ENCODE measurements at places on chromosomes 3 and 15.

GRCh38 chr15:40845036-40845435 lies 1.2 kb downstream of the SPINT1 start:
- DNase-seq, result no peak

- no peak for DNase-seq
Measured at GRCh38 chr3:187913617-187914033, 168.4 kb upstream of the BCL6 start.

DNA sequence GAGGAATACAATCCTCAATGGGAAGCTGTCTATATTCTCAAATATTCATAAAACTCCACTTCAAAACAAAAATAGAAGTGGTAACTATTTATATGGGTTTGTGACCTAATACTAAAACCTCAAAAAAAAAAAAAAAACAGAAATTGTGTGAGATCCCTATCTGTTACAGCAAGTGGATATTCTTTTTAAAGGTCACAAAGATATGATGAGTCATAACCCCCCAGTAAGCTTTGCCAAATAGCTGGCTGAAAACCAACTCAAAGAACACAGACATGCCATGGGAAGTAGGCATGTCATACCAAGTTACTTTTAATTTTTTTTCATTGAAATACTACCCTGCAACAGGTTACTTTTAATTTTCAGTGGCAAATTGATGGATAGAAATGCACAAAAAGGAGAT lies 62.5 kb downstream of the CBLB start:
- DNase-seq, result no peak

GRCh38 chr3:36210840-36211651 lies 169.3 kb upstream of the STAC start:
- no peak for DNase-seq

DNA sequence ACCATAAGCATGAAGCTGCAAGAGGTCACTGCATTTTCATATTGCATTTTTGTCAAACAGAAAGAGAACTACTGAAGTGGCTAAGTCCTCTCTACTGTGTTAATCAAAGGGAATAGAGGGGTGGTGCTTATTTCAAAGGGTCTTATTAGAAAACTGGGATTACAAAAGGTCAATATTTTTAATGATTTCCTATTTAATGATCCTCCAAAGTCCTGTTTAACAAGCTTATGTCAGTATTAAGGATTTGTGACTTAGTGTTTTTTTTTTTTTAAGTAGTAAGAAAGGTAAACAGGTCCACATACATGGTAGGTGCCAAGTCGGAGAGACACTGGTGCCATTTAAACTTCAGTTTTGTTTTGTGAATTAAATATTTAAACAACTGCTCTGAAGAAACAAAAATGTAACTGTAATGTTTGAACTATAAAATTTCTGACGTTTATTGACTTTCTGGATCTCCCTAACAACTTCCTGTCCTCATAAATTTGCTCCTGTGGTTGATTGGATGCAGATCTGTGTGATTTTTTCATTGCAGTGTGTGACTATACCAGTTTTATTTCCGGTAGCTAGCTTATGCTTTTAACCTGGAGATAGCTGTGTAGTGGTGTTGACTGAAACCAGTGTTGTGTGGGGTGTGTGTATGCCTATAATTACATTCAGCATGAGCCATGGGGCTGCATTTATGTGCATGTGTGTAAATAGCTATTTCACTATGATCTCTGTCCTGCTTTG lies 8.6 kb upstream of the CACNA1D start:
- no peak for DNase-seq

DNA sequence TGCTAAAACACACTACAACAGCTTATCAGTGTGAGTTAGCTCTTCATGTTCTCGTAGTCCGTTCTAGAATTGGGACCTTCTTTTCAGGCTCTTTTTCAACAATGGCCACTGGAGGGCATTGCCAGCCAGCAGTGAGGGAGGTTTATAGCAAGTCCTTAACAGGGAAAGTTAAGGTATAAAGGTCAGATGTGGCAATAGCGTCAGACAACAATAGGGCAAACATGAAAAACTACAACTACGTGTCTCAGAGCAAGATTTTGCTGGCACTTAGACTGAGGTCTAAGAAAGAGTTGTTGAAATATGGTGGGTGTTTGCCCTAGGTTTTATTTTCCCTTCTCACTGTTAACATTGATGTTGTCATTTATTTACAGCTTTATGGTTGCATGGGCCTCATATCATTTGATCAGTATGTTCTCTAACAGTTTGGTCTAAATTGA lies 161.4 kb downstream of the GMNC start:
- no peak for DNase-seq

DNA sequence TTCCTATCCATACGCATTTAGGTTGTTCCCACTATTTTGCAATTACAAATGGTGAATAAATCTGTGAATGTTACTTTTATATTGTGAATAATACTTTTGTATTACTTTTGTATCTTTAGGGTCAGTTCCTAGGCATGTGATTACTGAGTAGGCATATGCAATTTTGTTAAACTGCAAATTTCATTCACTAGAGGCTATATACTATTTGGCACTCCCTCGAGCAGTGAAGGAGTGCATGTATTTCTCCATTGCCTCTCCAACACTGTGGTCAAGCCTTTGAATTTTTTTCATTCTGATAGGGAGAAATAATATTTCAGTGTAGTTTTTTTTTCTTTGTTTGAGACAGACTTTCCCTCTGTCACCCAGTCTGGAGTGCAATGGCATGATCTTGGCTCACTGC lies 8.4 kb upstream of the CMTM6 start:
- no peak for DNase-seq

DNA sequence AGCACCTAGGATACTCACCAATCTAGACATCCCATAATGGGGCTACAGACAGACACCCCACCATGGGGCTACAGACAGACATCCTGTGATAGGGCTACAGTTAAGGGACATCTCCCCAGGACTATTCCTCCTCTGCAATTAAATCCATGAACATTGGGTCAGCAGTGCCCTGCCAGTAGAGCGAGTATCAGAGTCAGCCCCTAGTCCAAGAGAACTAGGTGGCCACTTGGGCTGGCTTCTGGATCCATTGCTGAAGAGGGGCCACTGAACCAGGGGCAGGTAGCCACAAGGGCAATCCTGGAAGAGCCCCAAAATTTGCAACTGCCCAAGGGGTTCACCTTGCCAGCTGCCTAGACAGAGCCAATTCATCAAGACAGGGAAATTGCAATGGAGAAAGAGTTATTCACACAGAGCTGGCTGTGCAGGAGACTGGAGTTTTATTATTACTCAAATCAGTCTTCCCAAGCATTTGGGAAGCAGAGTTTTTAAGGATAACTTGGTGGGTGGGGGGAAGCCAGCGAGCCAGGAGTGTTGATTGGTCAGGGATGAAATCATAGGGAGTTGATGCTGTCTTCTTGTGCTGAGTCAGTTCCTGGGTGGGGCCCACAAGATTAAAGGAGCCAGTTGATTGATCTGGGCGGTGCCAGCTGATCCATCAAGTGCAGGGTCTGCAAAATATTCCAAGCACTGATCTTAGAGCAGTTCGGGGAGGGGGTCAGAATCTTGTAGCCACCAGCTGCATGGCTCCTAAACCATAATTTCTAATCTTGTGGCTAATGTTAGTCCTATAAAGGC lies 170.2 kb upstream of the SMAD3 start:
- no peak for DNase-seq

GRCh38 chr3:169931747-169932520 lies 20.6 kb downstream of the SAMD7 start:
- no peak for DNase-seq

All from activated T-helper 1 cell treated with anti-CD3 and anti-CD28 coated beads, Interleukin-2, amount 50 U/mL, for 16 hours (primary cell).